Spleen (tissue), 13 donors: ENCODE measurements at places on chromosomes 5 and 9.

- DNase-seq, result no peak
- no peaks in the 10 kb centered on the region for H3K27me3 ChIP-seq
- no peaks in the 10 kb centered on the region for H3K36me3 ChIP-seq
These were observed 159.9 kb downstream of the TSSK1B start for GRCh38 chr5:113274836-113275414.

GRCh38 chr5:77607324-77607723 is 31.2 kb downstream of the OTP start:
- no peaks in the 10 kb centered on the region for H3K36me3 ChIP-seq
- no peak overlapping the region for H3K4me3 ChIP-seq
- no peak for DNase-seq
- no peak overlapping the region for H3K27ac ChIP-seq
- no peaks in the 10 kb centered on the region for H3K27me3 ChIP-seq

DNA sequence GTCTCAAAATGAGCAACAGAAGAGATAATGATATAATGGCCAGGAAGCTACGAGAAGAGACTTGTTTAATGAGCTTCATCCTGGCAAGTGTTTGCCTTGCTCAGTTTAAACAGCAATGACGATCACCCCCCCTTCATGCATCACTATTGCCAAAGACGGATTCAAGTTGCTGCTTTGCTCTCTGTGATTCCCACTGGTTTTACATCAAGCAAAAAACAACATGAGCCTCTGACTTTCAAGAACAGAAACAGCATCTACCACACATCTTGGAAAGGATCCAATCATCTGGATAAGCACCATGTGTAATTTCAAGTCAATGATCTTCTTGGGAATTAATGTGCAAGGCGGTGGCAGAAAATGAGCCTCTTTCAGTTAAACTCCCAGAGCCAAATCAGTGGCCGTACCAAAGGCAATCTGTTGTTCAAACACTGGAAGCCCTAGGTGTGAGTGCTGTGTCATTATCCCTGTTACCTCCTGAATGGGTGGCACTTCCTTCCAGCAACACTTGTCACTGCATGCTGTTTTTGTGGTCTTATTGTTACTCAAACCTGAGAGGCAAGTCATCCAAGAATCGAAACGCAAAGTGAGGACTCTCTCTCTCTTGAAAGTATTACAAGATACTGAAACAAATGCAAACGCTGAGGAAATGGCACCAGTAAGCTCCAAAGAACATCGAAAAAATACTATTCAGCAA is 72.8 kb downstream of the MED27 start:
- H3K27ac ChIP-seq, result no peak overlapping the region
- no peak for DNase-seq
- no peaks in the 10 kb centered on the region for H3K36me3 ChIP-seq
- H3K27me3 ChIP-seq, result no peaks in the 10 kb centered on the region
- no peak overlapping the region for H3K4me3 ChIP-seq

- no peaks in the 10 kb centered on the region for H3K27me3 ChIP-seq
- H3K4me1 ChIP-seq, result no peaks in the 10 kb centered on the region
- H3K27ac ChIP-seq, result no peak overlapping the region
- no peak overlapping the region for H3K4me3 ChIP-seq
- no peak for DNase-seq
These were observed 21.1 kb upstream of the LVRN start for GRCh38 chr5:115941051-115941675.

DNA sequence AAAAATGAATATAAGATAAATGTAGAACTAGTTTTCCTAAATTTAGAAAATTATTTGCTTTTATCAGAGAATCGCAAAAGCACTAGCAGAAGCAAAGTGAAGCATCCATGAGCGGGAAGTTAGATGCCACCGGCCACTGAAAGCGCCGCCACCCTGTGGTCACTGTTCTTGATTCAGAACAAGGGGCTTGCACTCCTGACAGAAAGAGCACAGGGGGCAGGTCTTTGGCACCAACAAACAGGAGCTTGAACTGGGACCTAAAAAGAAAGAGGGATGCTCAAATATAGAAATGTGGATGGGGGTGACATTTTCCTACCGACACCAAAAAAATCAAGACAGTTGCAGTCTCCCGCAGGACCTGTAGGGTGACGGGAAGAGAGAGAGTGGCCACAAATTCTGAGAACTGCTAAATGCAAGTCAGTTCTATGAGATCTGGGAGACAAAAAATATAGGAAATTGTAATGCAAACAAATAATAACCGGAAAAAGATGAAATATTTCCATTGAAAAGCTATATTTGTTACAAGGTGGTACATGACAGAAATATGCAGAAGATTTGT is 144.3 kb downstream of the CDH12 start:
- H3K36me3 ChIP-seq, result no peaks in the 10 kb centered on the region
- H3K27ac ChIP-seq, result no peak overlapping the region
- no peak for DNase-seq
- H3K27me3 ChIP-seq, result no peaks in the 10 kb centered on the region

DNA sequence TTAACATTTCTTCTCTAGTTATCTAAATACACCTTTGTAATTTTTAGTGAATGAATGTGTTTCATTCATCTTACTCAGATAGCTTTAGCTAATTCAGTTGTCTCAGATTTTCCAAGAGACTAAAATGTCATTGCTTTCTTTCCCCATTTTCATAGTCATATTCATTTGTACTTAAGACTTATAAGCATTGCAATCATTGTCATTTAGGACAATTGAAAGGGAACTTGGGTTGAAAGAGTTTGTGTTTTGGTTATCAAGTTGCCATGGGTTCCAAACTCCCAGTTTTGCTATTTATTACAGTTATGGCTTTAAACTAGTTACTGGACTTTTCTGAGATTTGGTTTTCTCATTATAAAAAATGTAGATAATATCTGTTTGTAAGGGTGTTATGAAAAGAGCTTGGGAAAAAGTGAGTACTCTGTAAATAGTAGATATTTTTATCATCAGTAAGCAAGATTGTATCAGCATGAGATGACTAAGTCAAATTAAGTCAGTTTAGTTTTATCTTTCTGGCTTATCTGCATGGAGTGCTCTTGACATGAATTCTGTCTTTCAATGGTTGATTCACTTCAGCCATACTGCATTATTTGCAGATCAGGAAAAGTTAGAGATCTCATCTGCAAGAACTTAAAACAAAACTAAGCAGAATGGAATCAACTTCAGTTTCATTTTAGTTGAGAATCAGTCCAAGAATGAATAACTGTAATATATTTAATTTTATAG is 107.5 kb downstream of the PBX3 start:
- no peak overlapping the region for H3K4me3 ChIP-seq
- DNase-seq, result no peak
- H3K36me3 ChIP-seq, result no peaks in the 10 kb centered on the region
- H3K4me1 ChIP-seq, result no peaks in the 10 kb centered on the region
- no peak overlapping the region for H3K27ac ChIP-seq

DNA sequence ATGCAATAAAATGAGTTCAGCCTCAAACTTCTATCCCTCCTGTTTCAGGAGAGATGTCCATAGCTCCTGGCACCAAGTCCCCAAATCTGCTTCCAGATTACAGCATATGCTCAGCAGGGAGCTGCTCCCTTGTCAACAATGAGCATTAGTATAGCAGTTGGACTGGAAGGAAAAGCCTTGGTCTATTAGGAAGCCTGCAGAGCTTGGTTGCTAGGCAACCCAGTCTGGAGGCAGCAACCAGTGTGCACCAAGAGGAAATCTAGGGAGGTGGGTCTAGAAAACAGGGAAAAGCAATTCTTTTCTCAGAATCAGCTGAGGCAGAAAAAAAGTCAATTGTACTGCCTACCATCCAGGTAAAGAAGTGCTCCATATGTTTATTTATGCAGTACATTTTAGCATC is 229.5 kb upstream of the NMUR2 start:
- peaks cover 10% of the 10 kb centered on the region for H3K4me1 ChIP-seq
- no peak overlapping the region for H3K27ac ChIP-seq
- H3K36me3 ChIP-seq, result no peaks in the 10 kb centered on the region
- H3K4me3 ChIP-seq, result no peak overlapping the region
- DNase-seq, result no peak

GRCh38 chr5:132369474-132370180 is at the start of gene SLC22A5:
Gene SLC22A5, plus strand, starts transcription at chr5:132369710. Its CDS starts 263 bp downstream, at chr5:132369973.
- no peaks in the 10 kb centered on the region for H3K36me3 ChIP-seq
- peak; percentile 93 for DNase-seq
- peaks cover 40% of the 10 kb centered on the region for H3K4me1 ChIP-seq
- peak within 1 kb of the TSS; percentile 64 for H3K4me3 ChIP-seq

DNA sequence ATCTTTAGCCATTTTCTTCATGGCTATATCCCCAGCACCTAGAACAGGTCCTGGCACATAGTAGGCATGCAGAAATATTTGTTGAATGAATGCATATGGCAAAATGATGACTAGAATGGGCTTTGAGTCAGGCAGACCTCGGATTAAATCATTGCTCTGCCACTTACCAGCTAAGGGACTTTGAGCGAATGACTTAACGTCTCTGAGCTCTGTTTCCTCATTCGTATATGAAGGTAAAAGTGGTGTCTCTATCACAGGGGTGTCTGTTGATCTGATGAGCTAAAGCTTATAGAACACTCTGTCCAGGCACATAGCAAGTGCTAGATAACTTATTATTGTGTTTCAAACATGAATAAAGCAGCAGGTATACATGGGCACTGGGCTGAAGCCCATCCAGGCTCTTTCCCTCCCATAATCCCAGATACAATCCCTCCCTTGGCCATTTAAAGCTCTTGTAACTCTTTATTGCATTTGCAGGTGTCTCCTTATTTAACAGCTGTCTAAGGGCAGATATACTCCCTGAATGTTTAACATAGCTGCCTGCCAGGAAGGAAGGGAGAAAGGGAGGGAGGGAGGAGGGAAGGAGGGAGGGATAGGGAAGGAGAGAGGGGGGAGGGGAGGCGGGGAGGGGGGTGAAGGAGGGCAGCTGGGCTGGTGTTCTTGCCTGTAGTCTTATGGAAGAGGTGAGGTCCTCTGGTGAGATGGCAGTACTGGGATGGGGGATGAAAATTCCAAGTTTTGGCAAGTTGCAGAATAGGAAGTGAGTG is 23.2 kb upstream of the STXBP1 start:
- no peak for DNase-seq
- no peaks in the 10 kb centered on the region for H3K36me3 ChIP-seq
- H3K27me3 ChIP-seq, result no peaks in the 10 kb centered on the region
- H3K4me1 ChIP-seq, result peaks cover 17% of the 10 kb centered on the region
- no peak overlapping the region for H3K27ac ChIP-seq

GRCh38 chr9:75866273-75866871 is 24.1 kb upstream of the PCSK5 start:
- no peaks in the 10 kb centered on the region for H3K36me3 ChIP-seq
- no peak for DNase-seq
- no peak overlapping the region for H3K4me3 ChIP-seq
- no peak overlapping the region for H3K27ac ChIP-seq
- no peaks in the 10 kb centered on the region for H3K4me1 ChIP-seq
- no peaks in the 10 kb centered on the region for H3K27me3 ChIP-seq

DNA sequence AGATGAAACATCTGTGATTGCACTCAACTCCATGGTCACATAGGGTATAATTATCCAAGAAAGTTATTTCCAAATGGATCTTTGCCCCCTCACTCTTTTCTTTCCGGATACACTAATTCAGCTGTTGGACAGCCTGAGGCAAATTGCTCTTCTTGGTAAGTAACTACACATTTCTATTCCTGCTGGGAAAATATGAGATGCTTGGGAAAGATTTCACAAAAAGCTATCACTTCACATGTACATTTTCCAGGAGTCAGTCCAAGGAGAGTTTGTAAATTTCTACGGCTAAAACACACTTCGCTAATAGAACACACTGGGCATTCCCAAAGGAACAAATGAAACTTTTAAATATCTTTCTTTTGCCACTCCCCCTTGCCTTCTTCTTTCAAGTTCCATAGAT is 123.0 kb upstream of the GRIA1 start:
- no peaks in the 10 kb centered on the region for H3K36me3 ChIP-seq
- no peaks in the 10 kb centered on the region for H3K27me3 ChIP-seq
- no peak for DNase-seq
- no peak overlapping the region for H3K27ac ChIP-seq

- DNase-seq, result no peak
- no peak overlapping the region for H3K27ac ChIP-seq
- H3K4me3 ChIP-seq, result no peak overlapping the region
- H3K4me1 ChIP-seq, result peaks cover 12% of the 10 kb centered on the region
- no peaks in the 10 kb centered on the region for H3K36me3 ChIP-seq
These were observed 32.1 kb upstream of the CLINT1 start for GRCh38 chr5:157890836-157891597.

- peaks cover 22% of the 10 kb centered on the region for H3K4me1 ChIP-seq
- H3K27me3 ChIP-seq, result peaks cover 28% of the 10 kb centered on the region
- no peaks in the 10 kb centered on the region for H3K36me3 ChIP-seq
- H3K4me3 ChIP-seq, result no peak overlapping the region
- DNase-seq, result no peak
- H3K27ac ChIP-seq, result no peak overlapping the region
These were observed 2.4 kb downstream of the NEUROG1 start for GRCh38 chr5:135533334-135533733.

DNA sequence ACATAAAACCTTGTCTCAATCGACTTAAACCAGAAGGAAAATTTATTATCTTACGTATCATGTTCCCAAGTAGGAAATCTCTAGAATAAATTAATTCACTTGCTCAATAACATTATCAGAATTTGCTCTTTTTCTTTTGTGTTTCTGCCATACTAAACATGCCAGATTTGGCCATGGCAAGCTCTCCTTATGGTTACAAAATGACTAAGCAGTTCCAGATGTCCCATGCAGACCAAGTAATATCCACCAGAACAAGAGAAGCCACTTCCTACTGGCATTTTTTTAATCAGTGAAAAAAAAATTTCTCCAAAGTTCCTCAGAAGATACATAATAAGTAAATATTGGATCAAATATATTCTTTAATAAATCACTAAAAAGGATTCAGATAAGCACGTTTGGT is 25.2 kb upstream of the ADAMTS6 start:
- no peak overlapping the region for H3K27ac ChIP-seq
- H3K36me3 ChIP-seq, result no peaks in the 10 kb centered on the region
- H3K4me1 ChIP-seq, result no peaks in the 10 kb centered on the region
- no peak for DNase-seq
- H3K4me3 ChIP-seq, result no peak overlapping the region
- no peaks in the 10 kb centered on the region for H3K27me3 ChIP-seq

- H3K4me1 ChIP-seq, result peaks cover 17% of the 10 kb centered on the region
- no peaks in the 10 kb centered on the region for H3K36me3 ChIP-seq
- peak overlapping the region; percentile 1 for H3K4me3 ChIP-seq
These were observed 43.9 kb upstream of the PRRC2B start for GRCh38 chr9:131349881-131350563.

DNA sequence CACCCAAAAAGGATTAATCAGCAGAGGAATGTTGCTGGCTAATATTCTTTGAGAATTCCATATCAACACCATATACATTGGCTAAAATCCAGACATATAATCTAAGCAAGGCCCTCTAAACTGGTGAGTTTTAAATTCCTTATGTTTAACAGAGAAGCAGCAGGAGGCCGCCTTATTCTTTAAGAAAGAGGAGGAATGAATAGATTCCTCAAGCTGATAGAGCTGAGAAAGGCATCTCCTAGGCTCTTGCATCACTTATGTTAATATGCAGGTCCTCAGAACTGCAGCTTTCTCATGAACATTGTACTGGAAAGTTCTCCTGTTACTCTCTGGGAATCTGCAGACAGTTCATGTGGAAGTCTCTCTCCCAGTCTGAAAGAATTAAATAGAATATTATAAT is 20.1 kb upstream of the SMARCA2 start:
- no peaks in the 10 kb centered on the region for H3K27me3 ChIP-seq
- no peaks in the 10 kb centered on the region for H3K4me1 ChIP-seq
- no peak for DNase-seq
- H3K27ac ChIP-seq, result no peak overlapping the region
- H3K36me3 ChIP-seq, result no peaks in the 10 kb centered on the region
- no peak overlapping the region for H3K4me3 ChIP-seq

GRCh38 chr9:130666393-130667119 is 2.2 kb downstream of the PRDM12 start:
- H3K27ac ChIP-seq, result no peak overlapping the region
- DNase-seq, result no peak
- H3K4me1 ChIP-seq, result peaks cover 51% of the 10 kb centered on the region
- no peaks in the 10 kb centered on the region for H3K36me3 ChIP-seq
- H3K4me3 ChIP-seq, result peak overlapping the region; percentile 38
